ENCODE measurements at places on chromosomes 13 and 19.

DNA sequence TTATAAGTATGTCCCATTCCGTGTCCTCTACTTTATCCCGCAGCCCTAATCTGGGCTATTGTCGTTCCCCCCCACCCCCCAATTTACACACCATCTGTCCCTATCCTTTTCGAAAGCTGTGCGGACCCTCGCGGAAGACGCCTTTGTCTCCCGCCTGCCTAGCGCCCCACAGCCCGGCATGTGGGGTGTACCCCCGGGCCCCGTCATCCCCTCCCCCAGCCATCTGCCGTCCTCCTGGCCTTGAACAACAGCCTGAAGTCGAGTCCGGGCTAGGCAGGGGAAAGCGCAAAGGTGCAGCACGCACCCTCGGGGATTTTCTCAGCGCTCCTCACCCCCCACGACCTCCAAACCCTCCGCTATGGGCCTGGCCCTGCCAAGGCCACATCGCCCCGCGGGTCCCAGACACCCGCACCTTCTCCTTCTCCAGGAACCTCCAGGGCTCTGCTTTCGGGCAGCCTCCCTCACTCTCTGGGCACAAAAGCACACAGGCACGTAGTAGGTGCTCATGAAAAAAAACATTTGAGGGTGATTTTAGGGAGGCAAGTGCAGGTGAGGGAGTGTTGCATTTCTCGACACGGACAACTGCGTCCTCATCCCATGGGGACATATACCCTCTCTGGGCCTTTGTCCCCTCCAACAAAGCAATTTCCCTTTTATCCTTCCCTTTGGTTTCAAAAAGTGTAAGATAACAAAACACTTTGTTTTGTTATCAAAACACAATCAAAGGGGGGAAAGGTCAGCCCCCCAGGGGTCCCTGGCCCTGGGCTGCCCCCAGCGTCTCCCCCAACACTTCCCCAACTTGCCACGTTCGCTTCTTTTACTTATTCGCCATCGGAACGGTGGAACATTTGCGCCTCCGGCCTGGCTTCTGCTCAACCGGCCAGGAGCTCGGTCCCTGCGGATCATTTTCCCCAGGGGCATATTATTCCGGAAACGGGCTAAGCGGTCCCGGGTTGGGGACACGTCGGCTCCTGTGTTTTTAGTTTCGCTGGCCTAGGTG is 16.4 kb downstream of the CCDC124 start:
- no peak for DNase-seq

DNA sequence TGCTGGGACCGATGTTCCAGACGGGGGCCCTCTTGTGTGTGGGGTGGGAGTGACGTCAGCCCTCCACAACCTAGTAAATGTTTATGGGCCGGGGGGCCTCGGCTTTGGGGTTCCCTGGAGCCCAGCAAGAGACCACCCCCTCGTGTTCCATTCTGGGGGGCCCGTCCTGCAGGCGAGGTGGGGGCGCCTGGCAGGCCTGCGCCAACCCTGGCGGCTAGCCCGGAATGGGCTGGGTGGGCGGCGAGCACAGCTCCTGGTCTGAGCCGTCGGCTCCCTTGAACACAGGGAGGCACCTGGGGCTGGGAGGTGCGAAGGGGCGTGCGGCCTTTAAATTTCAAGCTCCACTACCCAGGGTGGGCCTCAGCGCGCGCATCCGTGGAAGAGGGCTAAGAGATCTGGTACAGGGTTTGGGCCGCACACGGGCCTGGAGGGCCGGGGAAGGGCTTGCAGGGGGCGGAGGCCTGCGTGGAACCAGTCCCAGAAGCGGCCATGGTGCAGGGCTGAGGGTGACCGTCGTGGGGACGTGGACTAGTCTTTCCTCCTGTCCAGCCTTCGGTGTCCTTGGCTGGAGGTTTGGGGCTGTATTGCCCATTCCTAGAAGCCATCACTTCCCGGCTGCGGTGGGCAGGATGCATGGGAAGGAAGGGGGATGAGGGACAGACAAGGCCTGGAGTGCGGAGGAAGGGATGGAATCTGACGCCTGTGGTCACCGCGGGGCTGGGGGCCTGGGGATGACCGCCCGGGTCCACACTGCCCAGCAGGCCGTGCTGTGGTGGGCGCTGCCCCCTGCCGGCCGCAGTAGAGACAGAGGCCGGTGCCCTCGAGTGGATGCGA is 11.4 kb downstream of the NDUFA11 start:
- no peak for DNase-seq

GRCh38 chr19:46321653-46322052 is 24.8 kb downstream of the HIF3A start:
- no peak for DNase-seq

GRCh38 chr13:48923376-48923775 is 52.3 kb upstream of the FNDC3A start:
- no peak for DNase-seq

GRCh38 chr13:81498969-81499368 is 1158.0 kb upstream of the SPRY2 start:
- no peak for DNase-seq

DNA sequence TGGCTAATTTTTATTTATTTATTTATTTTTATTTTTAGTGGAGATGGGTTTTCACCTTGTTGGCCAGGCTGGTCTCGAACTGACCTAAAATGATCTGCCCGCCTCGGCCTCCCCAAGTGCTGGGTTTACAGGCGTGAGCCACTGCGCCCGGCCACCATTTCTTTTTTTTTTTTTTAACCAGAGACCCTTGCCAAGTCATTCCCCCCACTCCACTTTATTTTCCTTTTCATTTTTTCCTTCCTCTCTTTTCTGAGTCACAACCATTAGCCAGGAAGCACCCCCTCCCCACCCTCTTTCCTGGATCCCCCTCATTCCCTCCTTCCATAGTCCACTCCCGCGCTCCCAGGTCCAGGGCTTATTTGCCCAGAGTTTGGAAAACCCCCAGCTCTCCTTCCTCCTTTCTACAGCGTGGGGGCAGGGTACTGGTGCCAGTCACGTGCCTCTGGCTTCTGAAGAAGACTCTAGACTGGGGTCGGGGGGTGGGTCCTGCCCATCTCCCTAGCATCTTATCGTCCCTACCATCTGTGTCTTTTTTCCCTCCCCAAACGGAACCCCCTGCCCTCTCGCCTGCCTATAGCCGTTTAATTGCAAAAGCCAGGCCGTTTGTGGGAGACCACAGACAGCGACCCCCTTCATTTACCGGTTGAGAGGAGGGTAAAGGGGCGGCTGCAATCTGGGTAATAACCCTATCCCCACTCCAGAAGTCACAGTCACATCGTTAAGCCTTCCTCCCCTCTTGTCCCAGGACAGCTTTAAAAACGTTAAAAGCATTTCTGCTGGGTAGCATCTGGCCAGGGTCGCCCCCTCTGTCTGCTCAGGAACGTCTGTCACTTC is 1.1 kb upstream of the CALR start:
- DNase-seq = no peak

DNA sequence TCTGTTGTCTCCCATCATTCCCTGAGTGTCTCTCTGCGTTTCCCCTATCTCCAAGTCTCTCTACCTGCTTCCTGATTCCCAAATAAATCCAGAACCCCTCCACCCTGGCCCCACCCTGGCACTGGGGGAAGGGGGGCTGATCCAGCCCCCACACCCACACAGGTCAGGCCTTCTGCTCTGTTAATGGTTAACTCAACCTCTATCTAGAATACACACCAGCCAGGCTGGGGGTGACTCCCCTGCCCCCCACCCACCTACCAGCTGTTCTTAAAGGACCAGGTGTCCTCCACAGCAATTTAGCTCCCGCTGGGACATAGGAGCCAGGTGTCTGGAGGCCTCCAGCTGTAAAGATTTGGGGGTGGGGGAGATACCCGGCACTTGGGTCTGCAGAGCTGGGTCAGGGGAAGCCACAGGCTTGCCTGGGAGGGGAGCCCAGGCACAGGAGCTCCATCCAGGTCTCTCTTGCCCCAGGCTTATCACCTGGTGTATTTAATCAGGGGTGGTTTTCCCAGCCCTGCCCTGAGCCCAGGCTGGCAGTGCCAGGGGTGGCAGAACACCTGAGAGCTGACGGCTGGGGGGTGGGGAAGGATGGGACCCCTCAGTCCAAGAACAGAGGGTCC is 3.9 kb downstream of the IRF2BP1 start:
- no peak for DNase-seq

GRCh38 chr19:57888107-57888559 is 704 bp downstream of the ZNF814 start:
- DNase-seq = no peak

DNA sequence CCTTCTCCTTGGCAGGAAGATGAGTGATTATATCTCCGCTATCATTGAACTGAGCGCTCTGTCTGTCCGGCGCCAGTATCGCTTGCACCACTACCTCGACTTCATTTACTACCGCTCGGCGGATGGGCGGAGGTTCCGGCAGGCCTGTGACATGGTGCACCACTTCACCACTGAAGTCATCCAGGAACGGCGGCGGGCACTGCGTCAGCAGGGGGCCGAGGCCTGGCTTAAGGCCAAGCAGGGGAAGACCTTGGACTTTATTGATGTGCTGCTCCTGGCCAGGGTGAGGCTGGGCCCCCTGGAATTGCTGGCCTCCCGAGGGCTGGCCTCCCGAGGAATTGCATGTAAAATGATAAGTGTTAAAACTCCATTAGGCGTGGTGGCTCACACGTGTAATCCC is 32.1 kb downstream of the CYP4F22 start:
- no peak for DNase-seq

GRCh38 chr19:54390942-54391577 is 24.2 kb upstream of the TTYH1 start:
- DNase-seq = no peak

- DNase-seq = no peak
These were observed 11.2 kb downstream of the PPP6R1 start for GRCh38 chr19:55247621-55248099.

DNA sequence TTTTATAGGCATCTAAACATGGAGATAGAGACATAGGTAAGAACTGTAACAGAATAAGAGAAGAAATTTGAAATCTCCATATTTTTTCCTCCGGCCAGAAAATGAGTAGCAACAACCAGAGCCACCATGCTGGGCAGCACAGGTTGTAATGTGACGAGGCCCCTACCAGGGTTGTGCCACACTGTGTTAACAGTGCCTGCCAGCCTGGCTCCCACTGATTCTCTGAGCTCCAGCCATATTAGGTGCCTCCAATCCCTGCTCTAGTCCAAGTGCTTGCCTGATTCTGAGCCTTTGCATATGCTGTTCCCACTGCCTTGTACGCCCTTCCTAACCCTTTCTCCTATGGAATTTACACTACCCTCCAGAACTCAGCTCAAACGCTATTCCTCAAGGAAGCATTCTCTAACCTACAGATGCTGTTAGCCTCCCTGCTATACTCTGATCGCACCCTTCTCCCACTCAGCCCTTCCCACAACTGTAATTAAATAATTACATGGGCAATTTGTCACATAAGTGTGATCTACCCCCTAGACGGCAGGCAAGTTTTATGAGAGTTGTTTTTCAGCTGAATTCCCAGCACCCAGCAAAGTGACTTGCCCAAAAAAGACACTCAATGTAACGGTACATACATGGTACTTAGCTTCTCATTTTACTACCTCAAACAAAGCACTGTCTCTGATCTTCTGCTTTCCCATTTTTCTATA is 37.6 kb upstream of the STARD13 start:
- no peak for DNase-seq

DNA sequence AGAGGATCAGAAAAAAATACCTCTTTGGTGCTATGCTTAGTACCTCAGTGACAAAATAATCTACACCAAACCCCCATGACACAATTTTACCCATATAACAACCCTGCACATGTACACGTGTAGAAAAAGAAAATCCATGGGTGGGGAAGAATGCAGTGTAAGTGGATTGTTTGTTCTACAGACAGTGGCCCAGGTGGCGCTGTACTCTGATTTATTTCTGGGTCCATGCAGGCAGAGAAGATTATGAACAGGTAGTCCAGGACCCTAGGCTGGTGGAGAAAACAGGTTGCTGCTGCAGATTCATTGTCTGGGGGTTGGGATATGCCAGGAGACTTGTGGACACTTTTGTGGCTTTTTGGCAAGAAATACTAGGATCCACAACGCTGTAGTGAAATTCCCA is 9.1 kb downstream of the ZNF100 start:
- DNase-seq = no peak

DNA sequence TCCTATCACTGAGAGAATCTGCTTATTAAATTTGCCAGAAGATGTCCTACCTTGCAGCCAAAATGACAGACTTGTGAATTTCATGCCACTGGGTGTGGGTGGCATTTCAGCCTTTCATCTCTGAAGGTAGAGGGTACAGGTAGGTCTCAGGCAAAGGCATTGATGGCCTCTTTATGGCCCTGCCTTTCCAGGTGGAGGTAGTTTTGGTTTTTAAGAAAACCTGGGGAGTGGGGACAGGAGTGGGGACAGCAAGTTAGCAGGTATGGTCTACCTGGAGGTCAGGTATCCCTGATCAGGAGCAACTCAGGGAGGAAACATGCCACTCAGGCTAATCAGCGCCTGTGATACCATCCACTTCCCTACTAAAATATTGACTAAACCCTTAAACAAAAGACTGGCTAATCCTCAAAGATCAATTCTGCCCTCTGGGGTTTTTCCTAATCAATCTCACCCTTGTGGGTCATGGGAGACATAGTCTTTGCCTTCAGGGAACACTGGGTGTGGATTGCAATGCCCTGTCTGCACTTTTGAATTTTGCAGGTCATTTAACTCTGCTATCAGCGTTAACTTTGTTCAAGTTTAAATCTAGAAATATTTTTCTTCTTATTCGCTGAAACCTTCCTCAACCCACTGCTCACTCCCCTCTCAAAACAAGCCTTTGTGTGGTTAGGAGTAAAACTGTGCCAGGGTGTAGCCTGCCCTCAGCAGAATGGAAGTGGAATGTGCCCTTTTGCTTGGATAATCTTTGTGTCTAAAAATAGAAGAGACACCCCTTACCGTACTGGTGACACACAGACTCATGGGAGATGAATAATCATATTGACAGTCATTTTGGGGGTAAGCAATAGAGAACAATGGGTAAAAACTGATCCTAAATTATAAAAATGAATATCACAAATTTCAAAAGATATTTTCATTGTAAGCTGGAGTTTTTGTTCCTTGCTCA is 233.7 kb downstream of the COG6 start:
- no peak for DNase-seq

DNA sequence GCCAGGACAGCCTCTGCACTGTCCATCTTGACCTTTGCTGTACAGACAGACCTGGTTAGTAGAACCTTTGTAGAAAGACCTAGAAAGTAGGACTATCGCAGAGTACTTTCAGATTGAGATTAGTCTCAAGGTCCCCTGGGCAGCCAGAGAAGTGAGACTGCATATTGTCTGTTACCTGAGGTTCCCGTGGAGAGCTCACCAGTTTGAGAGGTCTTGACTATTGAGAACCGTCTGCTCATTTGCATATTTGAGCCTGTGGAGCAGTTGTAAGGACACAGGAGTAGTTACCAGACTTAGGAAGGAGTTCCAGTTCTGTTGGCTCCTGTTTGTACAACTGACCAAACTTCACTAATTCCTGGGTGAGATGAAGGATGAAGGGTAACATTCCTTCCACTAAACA is 66.2 kb downstream of the SPATA13 start:
- DNase-seq = no peak

GRCh38 chr19:51094696-51095279 is 12.1 kb upstream of the KLK14 start:
- no peak for DNase-seq

- DNase-seq = no peak
These were observed 7.2 kb downstream of the KMT5C start for GRCh38 chr19:55346725-55347441.

DNA sequence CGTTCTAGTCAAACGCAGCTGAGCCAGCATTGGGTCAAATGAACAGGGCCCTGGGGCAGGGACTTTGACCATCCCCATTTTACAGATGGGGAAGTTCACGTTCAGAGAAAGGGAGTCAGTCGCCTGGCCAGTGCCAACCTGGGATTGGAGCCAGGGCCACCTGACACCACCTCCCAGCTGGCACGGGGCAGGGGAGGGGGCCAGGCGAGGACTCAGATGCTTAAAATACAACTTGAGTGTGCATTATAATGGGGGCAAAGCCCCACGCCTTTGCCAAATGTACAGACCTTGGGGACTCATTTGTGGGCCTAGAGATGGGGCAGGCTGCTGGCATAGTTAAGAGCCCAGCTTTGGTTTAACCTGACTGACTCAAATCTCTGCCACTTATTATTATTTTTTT is 14.6 kb downstream of the PRR12 start:
- DNase-seq = no peak

All from GM18507 (cell line).